ENCODE measurements at places on chromosomes 16 and 17. TPM values are rescaled to one million over a fixed set of nuclear protein-coding genes. Genes with fewer than 3 reads are reported as not detected.

- no peaks in the 10 kb centered on the region for H3K36me3 ChIP-seq
- H3K4me3 ChIP-seq, result no peak overlapping the region
- H3K27me3 ChIP-seq, result no peaks in the 10 kb centered on the region
- H3K4me1 ChIP-seq, result peaks cover 5% of the 10 kb centered on the region
- H3K27ac ChIP-seq, result no peak overlapping the region
- DNase-seq, result no peak
These were observed 5.3 kb upstream of the NSMCE1 start for GRCh38 chr16:27273670-27274423.

GRCh38 chr16:48836067-48836466 is 226.1 kb upstream of the N4BP1 start:
- DNase-seq, result no peak
- no peak overlapping the region for H3K27ac ChIP-seq
- H3K27me3 ChIP-seq, result no peaks in the 10 kb centered on the region
- no peaks in the 10 kb centered on the region for H3K36me3 ChIP-seq
- no peaks in the 10 kb centered on the region for H3K4me1 ChIP-seq

GRCh38 chr17:69018022-69018615 is 42.6 kb downstream of the ABCA9 start:
- no peak overlapping the region for H3K4me3 ChIP-seq
- H3K27ac ChIP-seq, result no peak overlapping the region
- DNase-seq, result no peak
- peaks cover 9% of the 10 kb centered on the region for H3K4me1 ChIP-seq

GRCh38 chr16:12145918-12146317 is 169.4 kb downstream of the SNX29 start:
- no peak overlapping the region for H3K27ac ChIP-seq
- no peak for DNase-seq
- H3K4me1 ChIP-seq, result peaks cover 8% of the 10 kb centered on the region
- H3K4me3 ChIP-seq, result no peak overlapping the region

DNA sequence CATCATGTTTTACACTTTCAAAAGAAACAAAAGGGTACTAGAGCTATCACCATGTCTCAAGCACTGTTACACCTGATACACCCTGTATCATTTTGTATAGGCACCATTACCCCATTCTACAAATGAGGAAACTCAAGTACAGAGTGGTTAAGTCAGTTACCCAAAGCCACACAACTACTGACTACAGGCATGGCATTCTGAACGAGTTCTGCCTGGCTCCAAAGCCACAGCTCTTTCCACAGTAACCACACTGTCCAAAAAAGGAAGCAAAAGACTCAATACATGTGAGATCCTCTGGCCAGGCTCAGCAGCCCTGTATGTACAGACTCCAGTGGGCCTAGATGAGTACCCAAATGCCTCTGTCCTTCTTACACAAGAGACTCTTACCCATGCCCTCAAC is 4.7 kb downstream of the DYNC1LI2 start:
- no peaks in the 10 kb centered on the region for H3K27me3 ChIP-seq
- no peak overlapping the region for H3K27ac ChIP-seq
- DNase-seq, result no peak
- peaks cover 28% of the 10 kb centered on the region for H3K4me1 ChIP-seq
- peaks cover 24% of the 10 kb centered on the region for H3K36me3 ChIP-seq

DNA sequence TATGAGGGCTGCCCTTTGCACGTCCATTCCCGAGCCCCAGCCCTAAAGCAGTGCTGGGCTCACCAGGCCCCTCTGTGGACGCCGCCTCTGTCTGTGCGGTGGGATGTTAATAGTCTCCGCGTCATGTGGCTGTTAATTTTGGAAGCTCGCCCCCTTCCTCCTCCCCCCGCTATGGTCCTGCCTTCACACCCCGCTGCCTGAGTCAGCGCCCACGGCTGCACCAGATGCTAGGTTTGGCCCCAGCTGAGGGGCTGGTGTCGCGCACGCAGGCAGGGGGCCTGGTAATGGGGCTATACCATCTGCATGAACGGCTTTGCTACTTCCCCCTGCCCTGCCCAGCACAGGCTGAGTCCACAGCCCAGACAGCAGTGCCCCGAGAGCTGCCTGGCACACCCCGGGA is 4.1 kb upstream of the SSTR5 start:
- H3K27ac ChIP-seq, result no peak overlapping the region
- no peak for DNase-seq
- H3K4me1 ChIP-seq, result no peaks in the 10 kb centered on the region

DNA sequence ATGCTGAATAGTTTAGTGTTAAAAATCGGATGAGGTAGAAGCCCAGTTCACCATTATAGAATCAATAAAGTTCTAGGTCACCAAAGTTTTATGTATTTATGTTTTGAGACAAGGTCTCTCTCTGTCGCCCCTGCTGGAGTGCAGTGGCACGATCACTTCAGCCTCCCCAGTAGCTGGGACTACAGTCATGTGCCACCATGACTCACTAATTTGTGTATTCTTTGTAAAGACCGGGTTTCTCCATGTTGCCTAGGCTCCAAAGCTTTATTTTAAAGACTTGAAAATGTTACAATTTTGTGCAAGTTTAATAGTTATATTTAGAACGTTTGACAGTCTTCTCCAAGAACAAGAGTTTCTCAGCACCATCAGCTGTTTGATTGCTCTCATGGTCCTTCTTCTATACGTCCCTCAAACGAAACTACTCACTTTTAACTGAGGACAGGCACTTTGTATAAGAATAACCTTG is 32.1 kb downstream of the NDE1 start:
- peaks cover 20% of the 10 kb centered on the region for H3K36me3 ChIP-seq
- no peak overlapping the region for H3K4me3 ChIP-seq
- DNase-seq, result peak; percentile 84
- peak overlapping the region; percentile 42 for H3K27ac ChIP-seq
- H3K27me3 ChIP-seq, result no peaks in the 10 kb centered on the region

DNA sequence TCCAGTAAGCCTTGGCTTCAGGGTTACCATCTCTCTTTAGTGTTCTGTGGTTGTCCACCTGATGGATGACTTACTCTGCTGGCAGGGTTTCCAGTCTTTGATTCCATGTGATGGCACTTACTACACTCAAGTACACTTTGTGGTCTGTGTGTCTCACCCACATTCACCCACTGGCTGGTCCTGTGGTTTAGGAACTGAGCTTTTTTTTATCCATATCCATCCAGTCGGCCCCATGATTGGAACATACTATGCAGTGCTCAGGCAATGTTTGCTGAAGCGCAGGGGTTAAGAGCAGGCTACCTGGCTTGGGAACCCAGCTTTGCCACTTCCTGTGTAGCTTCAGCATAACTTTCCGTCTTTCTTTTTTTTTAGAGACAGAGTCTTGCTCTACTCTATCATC is 2.8 kb upstream of the FUS start:
- no peak for DNase-seq
- H3K27me3 ChIP-seq, result no peaks in the 10 kb centered on the region
- peaks cover under 1% of the 10 kb centered on the region for H3K36me3 ChIP-seq
- H3K4me1 ChIP-seq, result peaks cover 10% of the 10 kb centered on the region
- H3K4me3 ChIP-seq, result no peak overlapping the region

GRCh38 chr17:75842963-75843576 is 1.1 kb downstream of the UNC13D start:
- no peak overlapping the region for H3K27ac ChIP-seq
- H3K4me1 ChIP-seq, result peaks cover 31% of the 10 kb centered on the region

DNA sequence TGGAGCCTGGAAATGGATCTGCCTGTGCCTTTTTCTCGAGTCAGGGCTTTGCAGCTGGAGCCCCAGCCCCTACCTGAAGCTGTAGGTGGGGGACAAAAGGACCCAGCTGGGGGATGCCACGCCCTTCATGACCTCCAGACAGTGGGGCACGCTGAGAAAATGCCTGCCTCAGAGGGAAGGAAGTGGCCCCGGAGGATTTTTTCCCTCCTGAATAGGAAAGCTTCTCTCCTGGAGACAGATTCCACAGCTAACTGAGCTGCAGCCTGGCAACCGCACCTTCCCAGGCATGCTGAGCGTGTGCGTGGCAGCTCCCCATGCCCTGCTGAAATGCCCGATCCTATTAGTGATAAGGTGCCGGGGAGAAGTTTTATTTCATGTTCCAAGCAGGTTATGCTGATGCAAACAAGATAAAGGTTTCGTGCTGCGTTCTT is 58.0 kb downstream of the AIPL1 start:
- DNase-seq, result no peak
- no peaks in the 10 kb centered on the region for H3K4me1 ChIP-seq
- no peak overlapping the region for H3K4me3 ChIP-seq
- H3K36me3 ChIP-seq, result no peaks in the 10 kb centered on the region
- no peaks in the 10 kb centered on the region for H3K27me3 ChIP-seq

GRCh38 chr16:13906168-13907089 is 13.5 kb upstream of the ERCC4 start:
- no peak overlapping the region for H3K27ac ChIP-seq
- H3K4me3 ChIP-seq, result no peak overlapping the region
- H3K27me3 ChIP-seq, result no peaks in the 10 kb centered on the region
- no peak for DNase-seq
- H3K4me1 ChIP-seq, result no peaks in the 10 kb centered on the region

KIF18B gene
- total RNA-seq, result 50.3 TPM

BFAR gene
- 73.5 TPM for total RNA-seq

ZNF213 gene
- 8.0 TPM for total RNA-seq

PRSS27 gene
- 0.60 TPM for total RNA-seq

ODAD4 gene
- total RNA-seq, result 0.60 TPM
